ENCODE measurements at places on chromosomes 1 and 21. TPM values are rescaled to one million over a fixed set of nuclear protein-coding genes. Genes with fewer than 3 reads are reported as not detected.

- DNase-seq = no peak
These were observed 55.9 kb upstream of the GRHL3 start for GRCh38 chr1:24263211-24263610.

GRCh38 chr1:116567790-116568661 lies 2.8 kb downstream of the CD58 start:
- DNase-seq = no peak

The SLAMF1 gene
- total RNA-seq = 0.21 TPM

The VWA5B1 gene
- 0.31 TPM for total RNA-seq

GRCh38 chr21:34844013-34844923 lies 175.5 kb downstream of the CLIC6 start:
- peak; percentile 78 for DNase-seq

The KCNJ15 gene
- 2.1 TPM for total RNA-seq

GRCh38 chr1:174023440-174023839 lies 1.3 kb upstream of the RC3H1 start:
- peak; percentile 69 for DNase-seq

DNA sequence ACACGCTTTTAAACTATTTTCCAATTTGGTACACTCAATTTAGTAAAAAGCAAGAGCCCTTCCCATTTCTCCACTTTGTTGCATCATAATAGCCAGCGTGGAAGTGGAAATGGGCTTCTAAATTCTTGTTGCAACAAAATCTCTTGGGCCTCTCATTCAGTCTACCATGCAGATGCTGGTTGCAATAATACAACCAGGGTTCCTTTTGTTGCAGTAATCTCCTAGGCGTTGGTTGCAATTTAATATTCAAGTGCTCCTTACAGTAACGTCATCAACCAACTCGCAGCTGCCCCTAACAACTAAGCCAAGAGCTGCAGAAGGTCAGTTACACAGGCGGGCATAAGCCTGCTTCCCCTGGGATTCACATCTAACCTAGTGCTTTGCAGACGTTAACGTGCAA lies 2.7 kb upstream of the HDGF start:
- peak; percentile 78 for DNase-seq

DNA sequence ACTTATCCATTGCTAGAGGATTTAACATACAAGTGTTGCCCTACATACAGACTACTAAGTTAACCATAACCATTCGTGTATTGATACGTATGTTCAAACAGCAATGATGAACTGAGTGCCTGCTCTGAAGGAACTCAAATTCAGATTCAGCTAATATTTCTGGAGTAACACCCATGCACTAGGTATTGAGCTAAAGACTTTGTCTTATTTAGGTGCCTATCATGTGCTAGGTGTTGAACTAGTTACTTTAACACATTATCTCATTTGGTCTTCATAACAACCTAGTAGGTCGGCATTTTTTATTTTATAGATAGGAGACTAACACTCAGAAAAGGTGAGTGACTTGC lies 160.0 kb downstream of the LTN1 start:
- DNase-seq = no peak

DNA sequence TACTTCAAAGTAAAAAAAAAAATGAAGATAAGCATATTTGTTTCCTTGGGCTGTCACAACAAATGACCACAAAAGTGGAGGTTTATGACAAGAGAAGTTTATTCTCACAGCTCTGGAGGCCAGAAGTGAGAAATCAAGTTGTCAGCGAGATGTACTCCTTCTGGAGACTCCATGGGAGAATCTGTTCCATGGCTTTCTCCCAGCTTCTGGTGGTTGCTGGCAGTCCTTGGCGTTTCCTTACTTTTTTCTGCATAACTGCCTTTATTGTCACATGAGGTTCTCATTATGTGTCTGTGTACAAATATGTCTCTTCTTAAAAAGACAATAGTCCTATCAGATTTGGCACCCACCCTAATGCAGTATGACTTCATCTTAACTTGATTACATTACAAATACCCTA lies 398.3 kb downstream of the KCNT2 start:
- DNase-seq = no peak

DNA sequence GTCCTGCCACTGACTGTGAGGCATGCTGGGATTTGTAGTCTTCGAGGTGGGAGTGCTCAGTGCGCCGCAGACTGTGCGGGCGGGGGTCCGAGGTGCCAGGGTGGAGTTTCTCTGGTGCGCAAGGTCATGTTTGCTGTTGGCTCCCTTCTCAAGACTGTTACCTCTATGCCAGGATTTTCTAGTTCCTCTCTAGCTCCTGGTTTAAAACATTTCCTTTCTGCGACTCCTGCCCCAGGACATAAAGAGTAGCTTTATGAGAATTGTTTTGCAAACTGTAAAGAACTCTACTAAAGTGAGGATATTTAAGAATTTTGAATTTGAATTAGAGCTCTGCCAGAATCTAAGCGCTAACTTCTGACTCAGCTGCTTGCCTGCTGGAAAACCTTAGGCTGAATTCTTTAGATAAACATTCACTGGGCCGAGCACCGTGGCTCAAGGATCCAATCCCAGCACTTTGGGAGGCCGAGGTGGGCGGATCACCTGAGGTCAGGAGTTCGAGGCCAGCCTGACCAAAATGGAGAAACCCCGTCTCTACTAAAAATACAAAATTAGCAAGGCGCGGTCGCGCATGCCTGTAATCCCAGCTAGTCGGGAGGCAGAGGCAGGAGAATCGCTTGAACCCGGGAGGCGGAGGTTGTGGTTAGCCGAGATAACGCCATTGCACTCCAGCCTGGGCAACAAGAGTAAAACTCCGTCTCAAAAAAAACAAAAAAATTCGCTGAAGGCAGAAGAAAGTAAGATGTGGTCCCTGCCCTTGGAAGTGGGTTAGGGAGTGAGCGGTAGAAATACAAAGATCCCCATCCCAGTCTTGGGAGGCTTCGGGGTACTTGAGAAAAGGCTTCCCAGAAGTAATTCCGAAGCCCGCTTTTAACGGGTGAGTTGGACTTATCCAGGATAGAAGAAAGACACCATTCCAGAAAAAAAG lies 992 bp upstream of the USP48 start:
- no peak for DNase-seq

- DNase-seq = no peak
These were observed 100.5 kb downstream of the GLIS1 start for GRCh38 chr1:53638360-53639035.

All from tongue (tissue), 3 donors.